ENCODE measurements at places on chromosomes 13 and 19.

DNA sequence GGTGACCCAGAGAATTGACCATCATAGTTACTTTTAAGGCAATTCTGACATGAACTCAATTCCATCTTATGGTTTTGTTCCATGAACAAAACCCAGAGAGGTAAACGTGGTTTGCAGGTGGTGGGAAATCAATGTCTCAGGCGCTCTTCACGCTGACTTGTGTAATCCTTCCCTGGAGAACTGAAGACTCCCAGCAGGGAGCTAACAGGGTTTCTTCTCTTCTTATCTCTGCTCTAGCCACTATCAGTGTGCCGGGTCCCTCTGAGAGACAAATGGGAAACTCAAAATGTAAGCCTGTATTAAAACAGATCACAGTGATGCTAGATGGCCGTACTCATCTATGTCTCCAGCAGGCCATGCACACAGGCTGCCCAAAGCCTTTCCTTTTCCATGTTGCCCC is 57.6 kb upstream of the ARGLU1 start:
- no peak for DNase-seq

DNA sequence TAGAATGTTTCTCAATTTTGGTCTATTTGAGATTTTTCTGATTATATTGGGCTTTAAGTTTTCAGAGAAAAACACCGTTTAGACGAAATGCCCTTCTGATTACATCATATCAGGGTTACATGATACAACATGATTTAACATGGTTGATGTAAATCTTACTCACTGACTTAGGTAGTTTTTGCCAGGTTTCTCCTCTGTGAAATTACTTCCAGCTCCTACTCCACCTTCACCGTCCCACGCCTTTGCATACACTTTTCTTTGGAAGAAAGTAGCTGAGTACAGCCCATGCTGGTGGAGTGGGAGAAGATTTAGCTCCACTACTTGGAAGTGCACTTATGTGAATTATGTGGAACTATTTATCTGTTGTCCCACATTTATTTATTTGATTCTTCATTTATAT is 433.2 kb upstream of the KLHL1 start:
- DNase-seq = no peak

DNA sequence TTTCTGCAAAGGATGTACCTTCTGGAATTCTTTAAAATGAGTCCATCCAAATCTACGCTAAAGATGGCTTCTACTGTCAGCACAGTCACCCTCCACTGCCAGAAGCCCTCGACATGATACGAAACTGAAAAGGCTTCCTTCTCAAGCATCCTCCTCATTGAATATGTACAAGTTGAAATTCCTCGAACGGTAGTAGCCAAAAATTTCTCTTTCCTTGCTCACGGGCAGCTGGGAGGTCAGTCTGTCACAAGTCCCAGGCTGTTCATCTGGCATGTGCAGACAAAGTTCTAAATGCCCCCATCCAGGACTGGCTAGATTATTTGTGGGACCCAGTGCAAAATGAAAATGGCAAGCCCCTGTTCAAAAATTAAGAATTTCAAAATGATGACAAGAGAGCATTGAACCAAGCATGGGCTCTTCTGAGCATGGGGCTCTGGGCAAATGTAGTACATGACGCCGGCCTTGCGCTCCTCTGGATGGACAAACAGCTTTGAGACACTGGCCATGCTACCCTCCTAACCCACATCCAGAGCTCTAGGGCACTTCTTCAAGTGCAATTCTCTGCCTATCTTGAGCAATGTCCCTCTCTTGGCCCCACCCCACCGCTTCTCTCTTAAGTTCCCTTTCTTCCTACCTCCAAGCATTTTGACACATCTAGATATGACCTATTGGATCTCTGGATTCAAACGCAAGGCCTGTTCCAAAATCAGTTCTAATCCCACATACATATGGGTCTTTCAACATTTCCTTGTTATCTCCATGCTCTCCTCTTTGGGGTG is 78.9 kb upstream of the FLT1 start:
- DNase-seq = no peak

- DNase-seq = no peak
These were observed 6.9 kb downstream of the CAPN12 start for GRCh38 chr19:38737281-38737865.

GRCh38 chr19:28061111-28061510 is 1151.8 kb downstream of the UQCRFS1 start:
- no peak for DNase-seq

- no peak for DNase-seq
These were observed 342.0 kb downstream of the TEX29 start for GRCh38 chr13:111662451-111662850.

DNA sequence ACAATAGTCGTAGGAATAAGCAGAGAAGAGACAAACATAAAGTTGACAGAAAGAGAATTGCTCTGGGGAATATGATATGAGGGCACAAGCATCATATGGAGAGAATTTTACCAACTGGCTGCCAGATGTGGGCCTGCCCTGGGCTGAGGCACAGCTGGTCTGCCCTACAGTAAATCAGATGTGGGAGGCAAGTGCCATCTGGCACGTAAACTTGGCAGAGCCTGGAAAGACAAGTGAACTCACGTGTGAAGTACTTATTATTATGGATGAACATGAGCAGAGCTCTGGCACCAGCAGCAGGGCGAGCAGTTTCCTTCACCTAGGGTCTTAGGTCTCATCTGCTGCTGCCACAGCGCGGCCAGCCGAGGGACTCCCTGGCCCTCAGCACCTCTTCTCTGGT is 20.6 kb downstream of the PCDH8 start:
- no peak for DNase-seq

DNA sequence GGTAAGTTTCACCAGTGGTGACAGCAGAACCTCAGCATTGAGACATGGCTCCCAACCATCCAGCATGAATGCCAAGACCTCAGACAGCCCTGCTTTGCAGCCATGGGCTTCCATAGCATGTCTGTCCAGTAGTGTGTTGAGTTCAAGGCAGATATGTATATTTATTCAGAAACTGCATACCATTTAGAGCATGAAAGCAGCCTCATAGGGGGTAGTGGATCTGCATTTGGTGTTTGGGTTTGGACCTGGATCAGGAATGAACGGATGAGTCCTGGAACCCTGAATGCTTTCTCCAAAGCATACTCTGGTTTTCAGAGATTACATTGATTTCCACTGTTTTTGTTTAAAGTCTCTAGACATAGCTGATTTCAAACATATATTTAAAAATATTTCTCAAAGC is 114.3 kb downstream of the ESD start:
- no peak for DNase-seq

DNA sequence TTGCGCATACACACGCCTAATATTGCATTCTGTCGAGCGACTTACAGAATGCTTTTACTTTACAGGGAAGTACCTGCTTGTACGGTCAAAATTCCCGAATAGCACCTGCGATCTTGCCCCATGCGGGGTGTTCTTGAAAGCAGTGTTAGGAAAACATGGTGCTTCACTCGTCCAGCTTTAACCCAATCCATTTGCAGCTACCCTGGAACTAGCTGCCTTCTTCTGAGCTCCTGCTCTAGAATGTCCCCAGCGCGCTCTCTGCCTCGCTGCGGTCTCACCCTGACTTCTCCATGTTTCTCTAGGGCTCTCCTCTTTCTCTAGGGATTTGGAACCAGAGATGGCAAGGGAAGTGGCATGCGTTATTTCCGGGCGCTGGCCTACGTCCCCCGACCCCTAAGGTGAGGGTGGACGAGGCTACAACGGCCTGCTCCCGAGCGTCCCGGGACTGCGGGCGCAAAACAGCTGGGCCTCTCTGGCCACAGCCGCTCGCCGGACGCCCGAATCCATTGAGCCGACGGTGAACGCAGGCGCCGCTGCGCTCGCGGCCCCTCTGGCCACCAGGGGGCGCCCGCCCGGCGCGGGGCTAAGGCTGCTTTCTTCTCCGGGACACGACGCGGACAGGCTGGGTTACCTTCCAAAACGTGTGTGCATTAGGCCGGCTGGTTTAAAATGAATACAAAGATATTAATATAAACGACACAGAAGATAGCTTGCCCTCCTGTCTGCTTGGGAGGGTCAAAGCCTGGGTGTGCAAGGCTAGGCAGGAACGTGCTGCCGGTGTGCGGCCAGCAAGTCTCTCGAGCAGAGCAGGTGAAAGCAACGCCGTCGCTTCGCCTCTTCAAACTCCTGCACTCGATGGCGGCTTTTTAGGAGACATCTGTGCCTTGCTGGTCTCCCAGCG is 1.8 kb upstream of the SPRY2 start:
- peak; percentile 63 for DNase-seq

DNA sequence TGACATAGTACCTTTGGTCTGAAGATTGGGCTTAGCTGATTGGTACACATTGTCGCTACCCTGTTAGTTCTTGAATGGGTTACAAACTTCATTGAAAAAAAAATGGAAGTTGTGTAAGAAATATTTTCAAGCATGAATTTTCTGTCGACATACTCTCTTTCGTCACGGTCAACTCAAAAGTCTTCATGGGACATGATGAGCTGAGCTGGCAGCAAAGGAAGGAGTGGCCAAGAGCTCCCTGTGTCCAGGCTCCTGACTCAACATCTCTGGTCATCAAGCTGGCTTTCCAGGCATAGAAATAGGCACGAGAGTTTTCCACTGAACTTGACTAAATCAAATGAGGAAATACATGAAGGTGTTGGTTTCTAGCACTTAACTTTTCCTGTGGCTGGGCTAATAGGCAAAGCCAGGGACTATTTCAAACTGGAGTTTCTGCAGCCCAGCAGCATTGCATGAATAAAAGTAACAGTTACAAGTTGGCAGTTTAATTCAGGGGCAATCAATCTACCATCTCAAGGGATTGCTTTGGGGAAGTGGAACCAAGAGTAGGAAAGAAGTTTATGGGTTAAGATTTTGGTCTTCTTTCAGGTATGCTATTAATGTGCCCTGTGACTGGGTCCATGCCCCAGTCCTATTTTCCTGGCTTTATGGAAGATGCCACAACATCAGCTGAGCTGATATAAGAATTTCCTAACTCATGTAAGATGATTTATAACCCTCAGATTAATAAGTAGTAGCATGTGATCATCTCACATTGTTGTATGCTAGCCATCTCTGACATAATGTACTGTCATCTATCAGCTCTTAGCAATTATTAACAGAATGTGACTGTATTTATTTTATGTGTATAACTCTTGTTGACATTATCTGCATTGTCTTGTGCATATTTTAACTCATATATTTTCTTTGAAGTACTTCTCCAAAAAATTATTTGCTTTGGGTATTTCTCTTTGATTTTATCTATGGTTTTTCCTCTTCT is 385.8 kb downstream of the DLEU7 start:
- no peak for DNase-seq

GRCh38 chr19:18605196-18605545 is 1.4 kb downstream of the CRLF1 start:
- DNase-seq = no peak

DNA sequence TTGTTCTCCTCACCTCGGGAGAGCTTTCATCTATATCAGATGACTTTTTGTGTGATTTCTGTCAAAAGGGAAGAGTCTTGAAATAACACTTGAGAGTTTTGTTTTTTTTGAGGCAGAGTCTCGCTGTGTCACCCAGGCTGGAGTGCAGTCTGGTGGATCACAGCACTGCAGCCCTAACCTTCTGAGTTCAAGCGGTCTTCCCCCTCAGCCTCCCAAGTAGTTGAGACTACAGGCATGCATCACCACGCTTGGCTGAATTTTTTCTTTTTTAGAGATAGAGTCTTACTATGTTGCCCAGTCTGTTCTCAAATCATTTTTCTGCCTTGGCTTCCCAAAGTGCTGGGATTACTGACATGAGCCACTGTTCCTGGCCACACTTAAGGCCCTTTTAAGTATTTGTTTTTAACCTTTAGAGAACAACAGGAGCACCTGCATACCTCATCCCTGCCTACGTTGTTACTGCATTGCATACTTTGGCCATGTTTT is 11.4 kb downstream of the NDFIP2 start:
- no peak for DNase-seq

GRCh38 chr13:66875264-66875663 is 354.9 kb downstream of the PCDH9 start:
- no peak for DNase-seq

- no peak for DNase-seq
These were observed 49.4 kb downstream of the KLF2 start for GRCh38 chr19:16373989-16374388.

GRCh38 chr13:78606471-78607408 is 3.4 kb upstream of the POU4F1 start:
- no peak for DNase-seq

DNA sequence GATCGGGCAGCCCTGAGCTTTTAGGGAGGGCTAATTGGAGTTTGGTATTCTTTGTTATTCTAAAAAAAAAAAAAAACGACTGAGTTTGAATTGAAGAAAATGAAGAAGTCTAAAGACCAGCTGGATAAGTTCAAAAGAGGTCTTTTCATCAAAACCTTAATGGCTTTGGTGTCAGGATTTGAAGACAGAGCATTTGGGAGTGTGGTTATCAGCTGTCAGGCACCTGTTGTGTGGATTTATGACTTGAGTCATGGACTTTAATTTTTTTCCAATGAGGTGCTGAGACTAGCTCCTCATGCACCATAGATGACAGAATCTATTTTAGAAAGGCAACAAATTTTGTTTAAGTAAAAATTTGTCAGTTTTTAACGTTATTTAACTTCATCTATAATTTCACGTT is 72.5 kb downstream of the FREM2 start:
- DNase-seq = no peak

DNA sequence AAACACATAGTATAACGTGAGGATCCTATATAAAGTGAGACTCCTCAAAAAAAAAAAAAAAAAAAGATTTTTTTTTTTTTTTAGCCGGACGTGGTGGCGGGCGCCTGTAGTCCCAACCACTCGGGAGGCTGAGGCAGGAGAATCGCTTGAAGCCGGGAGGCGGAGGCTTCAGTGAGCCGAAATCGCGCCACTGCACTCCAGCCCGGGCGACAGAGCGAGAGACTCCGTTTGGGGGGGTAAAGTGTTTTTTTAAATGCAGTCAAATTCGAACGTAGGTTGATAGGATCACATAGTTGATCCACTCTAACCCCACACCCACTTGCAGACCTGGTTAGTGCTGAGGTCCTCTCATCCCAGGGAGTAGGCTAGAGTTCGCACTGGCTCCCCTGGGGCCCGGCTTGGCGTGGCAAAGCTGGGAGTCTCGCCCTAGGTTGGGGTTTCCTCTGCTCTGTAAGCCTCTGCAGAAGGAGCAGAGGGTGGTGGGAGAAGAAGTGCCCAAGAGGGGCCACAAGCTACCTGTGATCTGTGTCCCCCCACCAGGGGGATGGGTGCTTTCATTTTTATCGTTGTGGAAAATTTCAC is 6.5 kb downstream of the RNF225 start:
- no peak for DNase-seq

DNA sequence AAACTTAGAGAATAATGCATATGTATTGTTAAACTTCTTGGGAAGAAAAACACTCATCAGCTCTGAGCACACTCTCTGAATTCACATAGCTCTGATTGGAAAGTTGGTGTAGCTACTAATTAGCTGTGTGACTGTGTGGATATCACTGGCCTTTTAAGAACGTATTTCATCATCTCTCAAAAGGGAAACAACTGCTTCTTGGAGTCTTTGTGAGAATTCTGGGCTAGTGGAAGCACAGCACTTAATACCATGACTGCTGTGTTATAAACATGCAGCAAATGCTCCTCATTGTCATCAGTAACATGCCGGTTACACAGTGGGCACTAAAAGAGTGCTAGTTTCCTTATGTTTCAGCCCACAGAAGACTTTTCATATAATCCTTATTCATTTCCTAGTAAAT is 220.9 kb upstream of the CSNK1A1L start:
- DNase-seq = no peak
